HFFc6 (cell line): ENCODE measurements at places on chromosomes 7 and 10.

DNA sequence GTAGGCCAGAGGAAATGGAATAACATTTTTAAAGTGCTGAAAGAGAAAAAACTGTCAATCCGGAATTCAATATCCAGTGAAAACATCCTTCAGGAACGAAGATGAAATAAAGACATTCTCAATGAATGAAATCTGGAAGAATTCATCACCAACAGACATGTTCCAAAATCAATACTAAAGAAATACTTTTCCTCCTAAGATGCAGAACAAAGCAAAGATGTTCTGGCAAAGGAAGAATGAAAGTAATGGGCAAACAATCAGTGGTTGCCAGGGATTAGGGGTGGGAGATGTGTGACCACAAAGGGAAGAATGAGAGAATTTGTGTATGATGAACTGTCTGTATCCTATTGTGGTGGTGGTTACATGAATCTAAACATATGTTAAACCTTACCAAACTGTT, 52.8 kb upstream of the EEPD1 start:
- no peak for DNase-seq

DNA sequence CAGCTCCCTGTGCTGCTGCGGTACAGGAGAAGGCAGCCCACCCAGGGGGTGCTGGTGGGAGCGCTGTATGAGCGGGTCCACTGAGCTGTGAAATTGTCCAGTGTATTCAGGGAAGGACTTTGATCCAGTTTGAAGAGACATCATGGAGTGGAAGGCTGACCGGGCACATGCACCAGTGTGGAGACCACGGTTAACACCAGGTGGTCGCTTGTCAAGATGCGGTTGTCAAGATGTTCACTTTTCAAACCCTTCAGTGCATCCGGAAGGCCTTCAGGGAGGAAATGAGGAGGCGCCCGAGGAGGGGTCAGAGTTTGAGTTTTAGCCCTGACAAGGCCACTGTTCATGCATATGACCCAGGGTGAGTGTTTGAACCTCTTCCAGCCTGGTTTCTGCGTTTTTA, 6.1 kb downstream of the DOCK1 start:
- no peak for DNase-seq

DNA sequence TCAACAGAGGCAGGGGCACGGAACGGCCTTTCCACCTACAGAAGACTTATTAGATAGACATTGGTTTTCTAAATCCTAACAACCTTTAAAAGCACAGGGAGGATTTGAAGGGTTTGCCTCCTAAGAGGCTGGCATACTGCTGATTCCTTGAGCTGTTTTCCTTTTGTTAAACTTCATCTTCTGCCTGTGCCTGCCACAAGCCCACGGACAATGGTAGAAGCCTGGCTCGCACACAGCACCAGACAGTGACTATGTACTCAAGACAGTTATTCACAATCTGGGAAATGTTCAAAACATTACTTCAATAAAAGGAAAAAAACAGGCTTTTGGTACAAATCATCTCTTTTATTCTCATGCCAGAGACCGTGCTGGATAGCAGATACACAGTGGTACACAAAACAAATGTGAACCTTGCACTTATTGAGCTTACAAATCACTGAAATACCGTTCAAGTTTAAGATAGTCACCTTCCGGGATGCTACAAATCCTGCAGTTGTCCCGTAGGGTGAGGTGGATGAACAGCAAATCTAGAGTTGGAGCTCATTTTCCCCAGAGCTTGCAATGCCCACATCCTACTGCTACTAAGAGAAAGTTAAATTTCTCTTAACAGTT, 63.9 kb downstream of the VPS41 start:
- no peak for DNase-seq

DNA sequence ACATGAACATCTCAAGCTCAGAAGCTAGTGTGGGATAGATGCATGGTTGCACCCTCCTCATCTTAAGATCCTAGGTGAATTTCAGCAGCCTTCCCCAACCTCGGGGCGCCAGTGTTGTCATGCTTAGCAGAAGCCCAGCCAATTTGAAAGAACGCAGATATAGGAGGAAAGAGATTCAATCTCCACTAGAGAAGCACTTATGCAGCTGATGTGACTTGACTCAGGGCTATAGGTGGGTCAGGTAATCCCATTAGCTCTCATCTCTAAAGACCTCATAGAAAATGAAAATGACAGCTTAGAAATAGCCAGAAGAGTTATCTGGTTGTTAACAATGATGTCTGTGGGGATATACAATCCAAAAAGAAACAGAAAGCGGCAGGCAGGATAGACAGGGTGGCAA, 310.5 kb downstream of the GPAM start:
- DNase-seq, result no peak

DNA sequence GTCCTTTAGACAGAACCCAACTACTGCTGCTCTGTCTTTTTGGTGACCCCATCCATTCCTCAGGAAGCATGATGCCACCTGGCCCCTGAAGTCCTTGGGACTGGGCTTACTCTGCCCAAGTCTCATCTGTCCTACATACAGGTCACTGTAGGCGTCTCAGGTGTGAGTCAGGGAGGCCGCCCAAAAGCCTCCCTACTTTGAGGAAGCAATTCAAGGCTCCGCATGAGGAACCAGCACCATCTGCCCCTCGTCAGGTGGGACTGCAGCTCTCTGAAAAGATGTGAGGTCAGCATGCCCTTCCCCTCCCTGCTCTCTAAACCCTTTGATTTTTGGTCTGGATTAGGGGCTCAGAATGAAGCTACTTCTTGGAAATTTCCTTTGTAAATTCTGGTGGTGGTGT, 354.8 kb downstream of the CXCL12 start:
- no peak for DNase-seq

GRCh38 chr7:2359610-2360009, 5.0 kb downstream of the EIF3B start:
- no peak for DNase-seq

- no peak for DNase-seq
These were observed 99.6 kb upstream of the ZNF438 start for GRCh38 chr10:31131251-31131650.

- peak; percentile 83 for DNase-seq
These were observed 16.8 kb downstream of the DOCK1 start for GRCh38 chr10:126921974-126922525.

DNA sequence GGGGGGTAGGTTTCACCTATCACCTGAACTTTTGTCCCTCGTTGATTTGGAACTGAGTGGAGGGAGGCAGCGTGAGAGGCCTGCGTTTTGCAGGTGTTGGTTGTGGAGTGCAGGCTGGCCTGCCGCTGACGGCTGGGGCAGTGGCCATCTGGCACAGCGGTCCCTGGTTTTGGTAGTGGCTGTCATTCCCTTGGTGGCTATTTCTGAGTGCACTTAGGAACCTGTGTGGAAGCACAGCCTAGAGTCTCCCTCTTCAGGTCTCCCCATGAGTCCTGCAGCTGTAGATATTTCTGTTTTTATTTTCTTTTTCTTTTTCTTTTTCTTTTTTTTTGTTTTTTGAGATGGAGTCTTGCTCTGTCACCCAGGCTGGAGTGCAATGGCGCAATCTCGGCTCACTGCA, 129.2 kb downstream of the CUL2 start:
- peak; percentile 28 for DNase-seq

DNA sequence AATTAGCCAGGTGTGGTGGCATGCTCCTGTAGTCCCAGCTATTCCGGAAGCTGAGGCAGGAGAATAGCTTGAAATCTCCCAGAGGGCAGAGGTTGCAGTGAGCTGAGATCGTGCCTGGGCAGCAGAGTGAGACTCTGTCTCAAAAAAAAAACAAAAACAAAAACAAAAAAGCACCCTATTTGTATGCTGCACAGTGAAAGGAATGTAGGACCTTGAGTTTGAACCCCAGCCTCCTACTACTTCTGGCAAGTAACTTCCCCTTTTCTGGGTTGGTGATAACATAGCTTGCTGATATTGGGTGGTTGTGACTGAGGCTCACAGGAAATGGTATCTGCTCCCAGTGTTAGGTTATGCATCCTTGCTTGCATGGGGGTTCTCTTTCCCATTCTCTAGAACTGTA, 205.3 kb downstream of the BUB3 start:
- no peak for DNase-seq

- peak; percentile 72 for DNase-seq
These were observed 81.1 kb downstream of the ZMIZ1 start for GRCh38 chr10:79149662-79150443.

GRCh38 chr10:123800821-123801220, 90.8 kb downstream of the CPXM2 start:
- no peak for DNase-seq

DNA sequence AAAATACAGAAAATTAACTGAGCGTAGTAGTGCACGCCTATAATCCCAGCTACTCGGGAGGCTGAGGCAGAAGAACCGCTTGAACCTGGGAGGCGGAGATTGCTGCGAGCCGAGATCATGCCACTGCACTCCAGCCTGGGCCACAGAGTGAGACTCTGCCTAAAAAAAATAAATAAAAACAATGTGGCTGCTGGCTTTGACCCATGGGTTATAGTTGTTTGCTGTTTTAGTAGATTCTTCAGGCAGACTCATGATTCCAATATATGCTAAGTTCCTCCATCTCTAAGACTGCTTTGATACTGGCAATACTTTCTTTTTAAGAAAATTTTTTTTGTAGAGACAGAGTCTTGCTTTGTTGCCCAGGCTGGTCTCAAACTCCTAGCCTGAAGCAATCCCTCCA, 8.4 kb downstream of the OLAH start:
- no peak for DNase-seq

DNA sequence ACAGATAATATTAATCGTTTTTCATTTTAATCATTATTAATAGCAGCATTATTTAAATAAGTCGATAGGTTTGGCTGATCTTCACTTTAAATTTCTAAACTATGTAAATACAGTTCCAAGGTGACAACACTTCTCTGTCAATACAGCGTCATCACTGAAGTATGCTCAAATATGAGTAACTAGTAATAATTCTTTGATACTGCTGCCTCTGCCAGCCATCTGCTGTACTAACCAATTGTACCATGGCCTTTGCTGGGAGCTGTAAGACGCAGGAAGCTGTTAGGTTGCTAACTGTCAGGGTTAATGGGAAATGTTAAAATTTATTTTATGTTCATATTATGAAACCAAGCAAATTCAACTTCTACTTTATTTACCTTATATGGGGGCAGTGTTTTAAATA, 1650.5 kb upstream of the LRRTM3 start:
- no peak for DNase-seq

GRCh38 chr7:99211241-99211602, 3.3 kb upstream of the KPNA7 start:
- DNase-seq, result no peak

GRCh38 chr7:77752016-77752415, 46.2 kb downstream of the TMEM60 start:
- no peak for DNase-seq

DNA sequence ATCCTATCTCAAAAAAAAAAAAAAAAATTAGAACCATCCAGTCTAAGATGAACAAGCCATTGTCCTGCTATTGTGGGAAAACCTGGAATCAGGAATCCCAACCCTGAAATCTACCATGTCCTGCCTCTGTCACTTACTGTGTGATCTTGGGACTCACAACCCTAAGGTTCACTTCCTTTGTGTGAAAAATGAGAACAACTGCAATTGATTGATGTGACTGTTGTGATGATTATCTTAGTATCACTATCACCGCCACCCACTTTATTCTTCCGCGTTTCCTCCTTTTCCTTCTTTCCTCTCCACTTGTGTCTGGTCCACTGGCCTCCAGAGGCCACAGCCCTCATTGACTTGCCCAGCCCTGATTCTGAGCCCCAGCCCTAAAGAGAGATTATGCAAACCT, 12.6 kb upstream of the PRTFDC1 start:
- DNase-seq, result no peak

DNA sequence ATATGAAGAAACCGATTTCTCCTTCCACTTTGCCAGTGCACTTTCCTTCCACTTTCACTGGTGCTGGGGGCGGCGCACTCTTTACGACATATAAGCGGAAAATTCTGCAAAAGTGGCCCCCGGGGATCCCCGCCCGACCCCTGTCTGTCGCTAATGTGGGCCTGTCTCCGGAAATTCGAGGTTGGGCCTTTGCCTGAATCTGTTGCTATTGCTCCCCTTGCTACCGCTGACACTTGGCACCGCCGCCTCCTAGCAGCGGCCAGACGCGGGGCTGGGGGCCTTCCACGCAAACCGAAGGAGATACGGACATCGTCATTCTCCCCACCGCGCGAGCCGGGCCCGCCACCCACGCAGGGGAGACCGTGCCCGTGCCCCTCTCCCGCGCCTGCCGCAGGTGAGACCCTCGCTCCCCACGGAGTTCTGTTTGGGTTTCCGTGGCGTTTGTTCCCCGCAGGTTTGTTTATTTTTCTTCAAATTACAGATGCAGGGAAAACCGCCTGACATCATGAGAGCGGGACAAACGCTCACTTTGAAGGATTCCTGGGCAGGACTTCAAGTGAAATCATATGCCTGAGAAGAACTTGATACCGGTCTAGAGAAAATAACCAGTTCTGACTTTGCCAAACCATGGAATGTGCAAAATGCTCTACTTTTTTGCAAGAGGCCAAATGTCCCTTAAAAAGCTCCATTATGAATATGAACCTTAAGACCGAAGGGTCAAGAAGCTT, 5.0 kb downstream of the TWIST1 start:
- DNase-seq, result peak; percentile 66

DNA sequence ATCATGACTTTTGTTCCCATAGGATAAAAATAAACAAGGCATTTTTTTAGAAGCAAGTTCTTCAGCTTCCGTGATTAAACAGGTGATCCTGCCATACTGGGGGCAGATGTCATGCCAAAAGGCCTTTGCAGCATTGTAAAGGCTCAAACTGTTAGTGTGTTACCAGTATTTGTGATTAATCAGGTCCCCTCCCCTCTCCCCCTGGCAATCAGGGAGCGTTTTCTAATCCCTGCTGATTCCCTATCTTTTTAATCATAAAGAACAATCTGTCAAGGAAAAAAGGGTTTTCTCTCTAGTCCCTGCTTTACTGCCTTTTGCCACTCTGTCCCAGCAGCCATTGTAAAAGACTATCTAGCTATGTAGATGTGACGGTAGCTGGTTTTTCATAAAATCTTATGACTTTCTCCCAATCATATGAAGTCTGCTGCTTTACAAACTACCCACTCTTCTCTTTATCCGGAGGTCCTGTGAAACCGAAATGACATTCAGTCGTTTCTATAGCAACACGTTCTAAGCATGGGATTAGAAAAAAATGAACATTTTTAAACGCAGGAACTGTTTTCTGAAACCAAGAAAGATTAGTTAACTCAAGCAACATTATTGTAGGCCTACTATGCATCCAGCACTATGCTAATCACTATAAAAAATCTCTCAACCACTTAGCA, 210.9 kb downstream of the RNLS start:
- no peak for DNase-seq

- no peak for DNase-seq
These were observed 150.2 kb downstream of the VPS50 start for GRCh38 chr7:93382362-93382761.

GRCh38 chr7:376306-377079, 86.5 kb downstream of the FOXL3 start:
- DNase-seq, result no peak

DNA sequence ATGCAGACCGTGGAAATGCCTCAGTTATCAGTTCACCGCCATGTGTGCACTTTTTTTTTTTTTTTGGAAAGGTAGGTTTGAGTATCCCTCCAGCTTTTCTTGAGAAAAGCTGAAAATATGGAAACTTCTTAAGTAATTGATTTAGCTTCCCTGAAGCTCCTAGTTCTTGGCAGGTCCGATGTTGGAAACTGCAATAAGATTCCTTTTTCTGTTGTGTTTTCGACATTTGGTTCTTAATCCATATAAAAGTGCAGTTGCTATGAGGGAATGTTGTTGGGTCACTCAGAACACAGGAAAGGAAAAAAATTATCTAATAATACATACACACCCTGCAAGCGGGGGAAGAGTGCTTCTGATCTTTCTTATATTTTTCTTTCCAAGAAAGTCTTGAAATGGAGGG, 665.2 kb downstream of the INHBA start:
- DNase-seq, result no peak
